Pancreas (tissue), 10 donors: ENCODE measurements at places on chromosomes 1 and 21. TPM values are rescaled to one million over a fixed set of nuclear protein-coding genes. Genes with fewer than 3 reads are reported as not detected.

GIPC2 gene
- 22.1 TPM for total RNA-seq

DNA sequence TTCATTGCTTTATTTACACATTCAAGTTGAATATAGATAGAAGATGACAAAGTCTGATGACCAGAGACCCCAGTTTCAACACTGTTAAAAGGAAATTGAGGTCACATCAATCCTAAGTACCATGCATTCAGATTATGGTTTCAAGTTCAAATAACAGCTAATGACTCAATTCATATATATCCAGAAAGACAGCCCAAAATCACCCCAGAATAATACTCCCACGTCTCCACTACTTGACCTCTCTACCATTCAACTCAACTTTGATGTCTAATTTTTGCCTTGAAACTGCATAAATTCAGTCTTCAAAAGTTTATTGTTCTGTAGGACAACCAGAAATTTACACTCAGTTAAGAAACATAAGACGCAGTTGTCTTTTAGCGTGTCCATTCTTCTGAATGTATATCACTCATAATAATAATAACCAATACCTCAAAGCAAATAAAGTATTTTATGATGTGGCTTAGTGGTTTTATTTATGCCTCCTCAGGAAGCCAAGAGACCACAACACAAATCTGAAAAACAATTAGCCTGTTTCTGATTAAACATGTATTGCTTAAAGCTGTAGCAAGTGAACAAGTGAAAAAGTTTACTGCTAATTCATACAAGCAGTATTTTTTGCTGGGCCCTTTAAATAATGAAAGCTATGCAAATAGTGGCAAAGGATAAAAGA lies 569.0 kb downstream of the LTN1 start:
- no peak for DNase-seq

GRCh38 chr1:199123615-199124014 lies 484.8 kb downstream of the PTPRC start:
- no peak for DNase-seq

ANGPTL3 gene
- total RNA-seq: 0.49 TPM

G0S2 gene
- total RNA-seq: 14.1 TPM

DNA sequence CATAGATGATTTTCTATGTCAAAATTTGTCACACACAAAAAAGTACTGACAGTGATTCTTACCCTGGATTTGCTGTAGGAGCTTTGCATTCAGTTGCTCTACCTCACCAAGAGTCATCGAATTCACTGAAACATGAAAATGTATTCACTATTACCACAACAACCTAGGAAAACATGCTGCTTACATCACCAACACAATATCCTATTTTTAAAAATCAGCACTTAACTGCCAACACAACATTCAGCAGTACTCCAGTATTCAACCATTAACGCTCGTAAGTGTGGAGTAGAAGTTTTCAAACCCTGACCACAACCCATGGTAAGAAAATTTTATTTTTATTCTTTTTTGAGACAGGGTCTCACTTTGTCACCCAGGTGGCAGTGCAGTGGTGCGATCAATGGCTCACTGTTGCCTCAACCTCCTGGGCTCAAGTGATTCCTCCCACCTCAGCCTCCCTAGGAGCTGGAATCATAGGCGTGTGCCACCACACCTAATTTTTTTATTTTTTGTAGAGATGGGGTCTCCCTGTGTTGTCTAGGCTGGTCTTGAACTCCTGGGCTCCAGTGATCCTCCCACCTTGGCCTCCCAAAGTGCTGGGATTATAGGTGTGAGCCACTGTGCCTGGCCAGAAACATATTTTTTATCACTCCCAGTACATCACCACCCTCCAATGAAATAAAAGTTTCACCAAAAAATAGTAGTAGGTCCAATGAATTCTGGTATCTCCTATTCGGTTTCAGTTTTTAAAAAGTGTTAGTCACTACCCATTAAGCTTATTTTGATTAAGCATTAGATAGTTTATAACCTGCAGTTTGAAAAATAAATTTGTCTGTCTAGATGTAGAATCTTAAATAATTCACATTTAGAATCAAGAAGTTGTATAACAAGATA lies 23.8 kb downstream of the C21orf91 start:
- DNase-seq: no peak

- DNase-seq: peak; percentile 75
These were observed 2.8 kb downstream of the RGS16 start for GRCh38 chr1:182601416-182601786.

GRCh38 chr1:112841825-112842224 lies 114.2 kb downstream of the SLC16A1 start:
- DNase-seq: no peak

SYT14 gene
- total RNA-seq: 0.14 TPM

OSCP1 gene
- total RNA-seq: 4.8 TPM

DNA sequence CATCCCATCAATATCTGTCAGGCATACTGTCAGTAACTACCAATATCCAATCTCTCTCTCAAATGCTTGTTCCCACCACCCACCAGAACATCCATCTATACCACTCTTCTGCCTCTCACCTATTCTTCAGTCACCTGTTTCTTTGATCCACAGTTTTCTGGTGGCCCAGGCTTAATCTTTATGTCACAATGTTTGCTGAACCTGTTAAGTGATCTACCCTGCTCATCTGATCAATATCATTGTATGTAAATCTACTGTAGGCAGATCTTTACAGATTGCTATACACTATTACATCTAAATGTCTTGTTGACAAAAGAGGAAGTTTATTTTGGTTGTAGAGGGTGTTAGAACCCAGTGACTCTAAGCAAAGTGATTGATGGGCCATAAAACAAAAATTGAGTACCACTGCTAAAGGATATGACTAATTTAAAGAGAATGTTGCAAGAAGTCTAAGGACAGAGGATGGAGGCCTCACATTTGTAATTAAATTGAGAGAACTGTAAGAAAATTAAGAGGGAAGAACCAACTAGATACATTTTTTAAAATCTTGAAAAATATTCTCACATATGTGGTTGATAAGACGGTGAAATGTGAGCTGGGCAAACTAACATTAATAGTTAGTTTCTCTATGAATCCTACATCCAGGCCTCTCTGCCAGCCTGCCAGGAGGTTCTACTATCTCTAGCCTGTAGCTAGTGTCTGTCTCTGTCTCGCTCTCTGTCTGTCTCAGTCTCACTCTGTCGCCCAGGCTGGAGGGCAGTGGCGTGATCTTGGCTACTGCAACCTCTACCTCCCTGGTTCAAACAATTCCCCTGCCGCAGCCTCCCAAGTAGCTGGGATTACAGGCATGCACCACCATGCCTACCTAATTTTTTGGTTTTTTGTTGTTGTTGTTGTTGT lies 34.1 kb downstream of the EGLN1 start:
- DNase-seq: no peak

FMN2 gene
- total RNA-seq: 0.76 TPM

RPTN gene
- not detected for total RNA-seq

DNA sequence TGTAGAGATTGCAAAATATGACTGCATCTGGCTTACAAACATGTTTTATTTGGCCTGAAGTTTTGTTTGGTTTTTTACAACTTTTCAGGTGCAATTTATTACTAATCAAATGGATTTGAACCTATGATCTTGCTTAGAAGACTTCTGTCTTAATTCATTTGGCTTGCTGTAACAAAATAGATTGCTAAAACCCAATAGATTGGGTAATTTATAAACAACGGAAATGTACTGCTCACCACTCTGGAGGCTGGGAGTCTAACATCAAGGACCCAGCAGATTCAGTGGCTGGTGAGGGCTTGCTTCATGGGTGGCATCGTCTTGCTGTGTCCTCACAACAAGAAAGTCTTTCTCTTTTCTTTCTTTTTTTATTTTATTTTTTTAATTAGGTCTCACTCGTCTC lies 72.9 kb downstream of the LBR start:
- DNase-seq: no peak

AK4 gene
- total RNA-seq: 2.7 TPM

DNA sequence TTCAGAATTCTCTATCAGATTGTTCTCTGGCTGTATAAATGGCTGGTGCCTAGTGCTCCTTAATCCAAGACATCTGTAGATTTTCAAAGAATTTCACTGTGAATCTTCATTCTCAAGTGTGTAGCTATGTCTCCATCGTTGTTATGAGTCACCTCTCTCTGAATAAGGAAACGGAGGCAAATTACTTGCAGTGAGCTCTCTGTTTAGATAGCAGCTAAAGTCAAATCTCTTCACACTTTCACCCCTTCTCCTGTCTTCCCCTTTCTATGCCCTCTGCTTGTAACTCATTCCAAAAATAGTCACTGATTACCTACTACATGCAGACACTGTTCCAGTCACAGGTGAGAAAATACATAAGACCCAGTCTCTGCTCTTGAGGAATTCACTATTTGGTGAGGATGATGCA lies 39.7 kb downstream of the CHML start:
- no peak for DNase-seq
